ENCODE measurements at places on chromosomes 12 and 14.

DNA sequence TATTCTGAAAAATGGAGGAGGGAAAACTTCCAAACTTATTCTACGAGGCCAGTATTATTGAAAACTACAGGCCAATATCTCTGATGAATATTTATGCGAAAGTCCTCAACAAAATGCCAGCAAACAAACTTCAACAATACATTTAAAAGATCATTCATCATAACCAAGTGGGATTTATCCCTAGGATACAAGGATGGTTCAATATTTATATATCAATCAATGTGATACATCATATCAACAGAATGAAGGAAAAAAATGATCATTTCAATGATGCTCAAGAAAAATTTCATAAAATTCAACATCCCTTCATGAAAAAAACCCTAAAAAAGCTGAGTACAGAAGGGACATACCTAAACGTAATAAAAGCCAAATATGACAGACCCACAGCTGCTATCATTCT, 45.9 kb upstream of the LMNTD1 start:
- DNase-seq: no peak

- peak; percentile 75 for DNase-seq
Measured at GRCh38 chr14:100979780-100980179, 76.3 kb upstream of the RTL1 start.

- no peak for DNase-seq
Measured at GRCh38 chr14:99128185-99128584, 143.8 kb downstream of the BCL11B start.

DNA sequence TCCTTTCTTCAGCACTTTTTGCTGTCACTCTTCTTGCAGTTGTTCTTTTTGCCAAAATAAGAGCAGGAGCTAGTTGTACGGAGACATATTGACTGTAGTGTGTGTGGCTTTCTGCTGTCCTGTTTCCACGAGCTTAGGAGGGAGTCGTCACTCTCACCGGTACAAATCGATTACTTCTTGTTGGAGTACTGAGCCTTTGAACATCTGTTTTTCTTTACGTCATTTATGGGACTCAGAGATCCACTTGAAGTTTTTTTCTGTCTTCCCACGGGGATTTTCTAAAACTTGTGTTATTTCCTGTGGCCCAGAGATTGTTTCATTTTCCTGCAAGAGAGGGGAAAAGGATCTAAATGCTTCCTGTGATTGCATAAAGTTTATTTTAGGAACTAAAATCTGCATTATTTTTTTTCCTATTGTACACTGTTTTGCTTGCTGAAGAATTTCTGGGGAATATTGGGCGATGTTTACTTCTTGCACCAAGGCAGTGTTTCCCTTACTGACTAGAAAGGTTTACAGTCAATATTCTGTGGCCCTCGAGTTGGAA, 199.8 kb upstream of the ARHGAP5 start:
- DNase-seq: no peak

GRCh38 chr12:95922231-95922630, 20.2 kb downstream of the CCDC38 start:
- DNase-seq: peak; percentile 27

GRCh38 chr14:68713782-68714181, 79.1 kb downstream of the ZFP36L1 start:
- DNase-seq: no peak

- DNase-seq: peak; percentile 37
Measured at GRCh38 chr14:73567951-73568885, 795 bp upstream of the ACOT2 start.

DNA sequence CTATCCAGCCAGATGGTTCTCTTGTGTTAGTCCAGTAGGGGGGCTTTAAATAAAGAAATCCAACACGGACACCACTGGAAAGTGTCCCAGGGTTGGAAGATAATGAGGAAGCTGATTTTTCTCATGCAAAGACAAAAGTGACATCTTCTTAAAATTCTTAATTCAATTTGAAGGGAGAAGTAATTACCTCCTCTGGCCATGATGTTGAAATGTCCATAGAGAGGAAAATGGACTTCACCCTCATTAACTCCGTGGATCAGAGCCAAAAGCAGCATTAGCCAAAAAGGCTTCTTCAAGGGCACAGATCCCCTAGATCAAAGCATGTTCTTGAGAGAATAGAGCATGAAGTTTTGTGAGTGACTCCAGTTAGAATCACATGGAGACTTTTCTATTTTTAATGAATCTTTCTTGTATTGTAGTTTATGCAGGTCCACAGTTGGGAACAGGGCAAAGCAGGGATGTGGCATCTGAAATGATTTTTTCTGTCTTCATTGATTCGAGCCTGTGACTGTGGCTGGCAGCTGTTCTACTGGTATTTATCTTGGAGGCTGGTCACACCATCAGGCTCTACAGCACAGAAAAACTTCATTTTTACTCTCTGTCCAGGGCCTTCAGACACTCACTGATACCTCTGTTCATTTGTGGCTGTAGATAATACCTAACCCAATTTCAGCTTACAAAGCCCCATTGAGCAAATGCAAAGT, 1002.5 kb downstream of the AACS start:
- no peak for DNase-seq

DNA sequence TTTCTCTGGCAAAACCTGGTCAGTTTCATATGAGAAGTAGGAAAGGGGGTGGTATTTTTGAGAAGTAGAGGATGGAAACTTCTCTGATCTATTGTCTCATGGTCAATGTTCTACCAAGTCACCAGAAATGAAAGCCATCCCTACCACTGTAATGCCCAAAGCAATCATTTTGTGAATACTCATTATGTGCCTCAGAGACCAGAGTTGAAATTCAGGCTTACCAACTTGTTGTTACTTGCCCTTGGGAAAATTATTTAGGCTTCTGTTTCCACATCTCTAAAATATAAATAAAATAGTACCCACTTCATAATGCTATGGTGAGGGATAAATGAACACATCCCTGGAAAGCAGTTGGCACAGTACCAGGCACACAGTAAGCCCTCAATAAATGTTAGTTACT, 723.7 kb upstream of the TBX3 start:
- DNase-seq: no peak

- DNase-seq: no peak
Measured at GRCh38 chr14:87935886-87936285, 57.1 kb downstream of the GALC start.

DNA sequence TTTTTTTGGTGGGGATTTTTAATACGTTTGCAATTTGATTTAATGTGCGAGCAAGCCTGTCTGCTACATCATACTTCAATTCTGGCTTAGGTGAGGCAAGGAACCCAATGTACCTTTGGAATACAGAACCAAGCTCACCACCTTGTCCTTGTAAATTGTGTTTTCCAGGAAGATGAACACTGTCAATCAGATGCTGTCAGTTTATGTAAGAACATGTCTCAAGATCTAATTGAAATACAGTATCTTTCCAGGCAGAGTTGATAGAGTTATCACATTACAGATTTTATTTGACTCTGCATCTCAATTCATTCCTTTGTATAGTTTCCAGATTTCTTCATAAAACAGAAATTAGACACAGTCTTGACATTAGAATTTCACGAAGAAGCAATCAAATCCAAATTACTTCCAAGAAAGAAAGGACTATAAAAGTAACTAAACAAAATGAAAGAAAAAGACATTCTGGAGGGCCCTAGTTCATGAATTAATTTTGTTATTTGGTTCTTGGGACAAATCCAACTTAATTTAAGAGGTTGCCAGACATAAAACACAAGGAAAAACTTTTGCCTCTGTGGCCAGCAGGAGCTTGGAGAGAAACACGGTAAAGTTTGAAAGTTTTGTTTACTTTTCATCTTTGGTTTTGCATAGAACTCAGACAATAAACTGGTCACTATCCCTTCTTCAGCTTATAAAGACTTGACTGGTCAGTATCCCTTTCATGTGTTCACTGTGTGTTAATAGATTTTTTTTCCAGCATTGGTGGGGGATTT, 16.4 kb upstream of the MED13L start:
- DNase-seq: no peak

DNA sequence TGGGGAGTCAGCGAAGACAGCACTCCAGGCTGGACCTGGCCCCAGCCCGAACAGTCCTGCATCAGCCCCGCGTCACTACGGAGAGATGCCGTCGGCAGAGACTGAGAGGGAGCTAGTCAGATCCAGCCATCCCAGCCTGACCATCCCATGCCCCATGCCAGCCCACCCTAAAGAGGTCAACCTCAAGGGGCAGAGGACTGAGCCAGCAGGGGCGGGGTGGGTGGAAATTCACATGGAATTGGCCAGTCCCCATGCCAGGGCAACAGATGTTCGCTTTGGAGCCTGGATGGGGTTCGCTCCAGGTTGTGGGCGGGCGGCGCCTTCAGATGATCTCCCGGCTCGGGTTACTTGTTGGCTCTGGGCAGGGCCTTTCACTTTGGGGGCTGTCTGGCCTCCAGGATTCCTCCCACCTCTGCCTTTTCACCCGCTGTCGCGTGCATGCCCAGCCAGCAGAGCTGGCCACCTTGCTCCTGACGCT, 154.3 kb downstream of the TSPAN9 start:
- DNase-seq: no peak

- DNase-seq: no peak
Measured at GRCh38 chr14:44981198-44981597, 19.2 kb downstream of the TOGARAM1 start.

GRCh38 chr14:60651796-60652673, 2.8 kb upstream of the SIX1 start:
- no peak for DNase-seq

- peak; percentile 11 for DNase-seq
Measured at GRCh38 chr12:95231190-95231589, 13.6 kb downstream of the VEZT start.

DNA sequence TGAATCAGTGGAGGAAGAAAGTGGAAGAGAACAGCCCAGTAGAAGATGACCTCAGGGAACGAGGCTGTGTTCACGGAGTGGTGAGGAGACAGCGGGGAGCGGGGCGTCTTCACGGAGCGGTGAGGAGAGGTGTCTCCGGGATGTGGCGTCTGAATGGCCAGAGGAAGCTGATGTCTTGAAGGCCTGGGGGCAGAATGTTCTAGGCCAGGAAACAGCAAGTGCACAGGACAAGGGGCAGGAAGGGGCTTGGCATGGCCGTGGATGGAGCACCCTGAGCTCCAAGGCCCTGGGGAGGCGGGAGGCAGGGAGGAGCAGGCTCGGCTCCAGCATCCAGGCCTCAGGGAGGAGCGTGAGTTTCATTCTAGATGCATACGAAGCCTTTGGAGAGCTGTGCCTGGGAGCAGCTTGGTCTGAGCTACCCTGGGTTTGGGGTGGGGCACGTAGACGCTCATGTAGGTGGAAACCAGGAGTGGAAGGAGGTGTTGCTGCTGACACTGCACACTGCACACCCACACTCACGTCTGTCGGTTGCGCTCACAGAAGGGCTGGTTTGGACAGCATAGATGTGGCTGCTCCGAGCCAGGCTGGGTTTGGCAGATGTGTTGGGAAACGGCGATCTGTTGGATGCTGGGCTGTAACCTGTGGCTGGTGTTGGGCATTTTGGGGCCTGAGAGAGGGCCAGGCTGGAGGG, 131.6 kb downstream of the ADGRD1 start:
- DNase-seq: no peak

- no peak for DNase-seq
Measured at GRCh38 chr14:102821252-102821651, 44.0 kb downstream of the TRAF3 start.

DNA sequence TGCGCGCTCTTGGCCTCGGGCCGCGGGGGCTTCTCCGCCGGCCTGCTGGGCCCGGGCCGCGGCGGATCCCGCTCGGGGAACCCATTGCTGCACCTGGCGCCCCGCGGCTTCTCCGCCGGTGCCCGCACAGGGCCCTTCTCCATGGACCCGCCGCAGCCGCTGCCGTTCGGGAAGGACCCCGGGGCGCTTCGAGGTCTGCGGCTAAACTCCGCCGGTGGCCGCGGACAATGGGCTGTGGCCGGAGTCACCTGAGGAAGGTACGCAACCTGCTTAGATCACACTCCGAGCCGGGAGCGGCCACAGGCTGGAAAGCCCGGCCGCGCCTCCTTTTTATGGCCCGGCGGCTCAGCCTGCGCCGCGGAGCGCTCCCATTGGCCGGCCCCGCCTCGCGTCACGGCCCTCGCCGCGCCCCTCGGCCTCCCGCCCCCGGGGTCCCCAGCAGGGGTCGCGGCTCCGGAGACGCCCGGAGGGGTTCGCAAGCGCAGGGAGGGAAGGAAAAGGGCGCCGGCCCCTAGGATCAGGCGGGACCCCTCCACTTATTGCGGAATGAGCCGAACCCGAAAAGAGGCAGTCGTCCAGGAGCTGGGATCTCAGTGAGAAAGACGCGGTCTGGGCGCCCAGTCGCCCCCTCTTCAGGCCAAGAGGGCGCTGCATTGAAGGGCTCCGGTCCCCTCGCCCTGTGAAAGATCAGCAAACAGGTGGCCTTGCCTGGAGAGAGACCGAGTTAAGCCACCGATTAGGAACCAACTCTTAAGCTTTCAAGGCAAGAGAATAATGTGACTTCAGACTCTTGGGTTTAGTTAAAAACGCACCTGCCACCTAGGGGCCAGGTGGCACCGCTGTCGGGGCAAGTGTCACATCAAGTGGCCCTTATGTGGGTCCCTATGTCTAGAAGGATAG, at the start of gene GCH1:
GCH1 (minus strand) TSS at position 306 of the 900 bp plus-strand sequence; CDS start at position 143, 163 bp downstream.
- peak; percentile 70 for DNase-seq

DNA sequence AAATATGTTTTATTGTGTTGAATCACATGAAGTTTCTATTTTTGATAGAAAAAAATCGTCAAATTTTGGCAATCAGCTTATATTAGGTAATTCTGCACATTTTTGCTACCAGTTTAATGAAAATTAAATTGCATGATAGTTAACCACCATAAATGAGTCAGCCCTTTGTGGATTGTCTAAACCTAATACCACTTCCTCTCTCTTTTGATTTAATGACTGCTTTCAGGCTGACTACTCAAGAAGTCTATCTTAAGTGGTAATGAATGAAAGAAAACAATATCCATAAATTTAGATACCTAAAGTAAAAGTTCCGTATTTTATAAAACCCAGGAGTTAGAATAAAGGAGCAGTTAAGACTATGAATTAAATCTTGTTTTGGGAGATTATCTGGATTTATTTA, 450.5 kb downstream of the TMEM117 start:
- DNase-seq: peak; percentile 2

DNA sequence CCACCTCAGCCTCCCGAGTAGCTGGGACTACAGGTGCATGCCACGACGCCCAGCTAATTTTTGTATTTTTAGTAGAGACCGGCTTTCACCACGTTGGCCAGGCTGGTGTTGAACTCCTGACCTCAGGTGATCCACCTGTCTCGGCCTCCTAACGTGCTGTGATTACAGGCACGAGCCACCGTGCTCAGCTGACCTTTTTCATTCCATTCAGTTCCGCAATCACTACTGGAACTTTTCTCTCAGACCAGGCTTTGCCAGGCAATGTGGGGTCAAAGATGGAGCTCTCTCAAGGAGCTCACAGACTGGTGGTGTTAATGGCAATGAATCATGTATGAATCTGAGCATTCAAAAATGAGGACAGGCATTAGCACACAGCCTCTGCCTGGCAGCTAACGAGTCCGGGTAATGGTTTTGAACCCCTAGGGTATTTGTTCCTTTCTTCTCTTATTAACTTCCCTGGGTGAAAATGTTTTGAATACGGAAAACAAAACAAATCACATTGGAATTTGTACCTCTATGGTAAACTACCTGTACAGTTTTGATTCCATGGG, 9.4 kb upstream of the TCHP start:
- DNase-seq: no peak

DNA sequence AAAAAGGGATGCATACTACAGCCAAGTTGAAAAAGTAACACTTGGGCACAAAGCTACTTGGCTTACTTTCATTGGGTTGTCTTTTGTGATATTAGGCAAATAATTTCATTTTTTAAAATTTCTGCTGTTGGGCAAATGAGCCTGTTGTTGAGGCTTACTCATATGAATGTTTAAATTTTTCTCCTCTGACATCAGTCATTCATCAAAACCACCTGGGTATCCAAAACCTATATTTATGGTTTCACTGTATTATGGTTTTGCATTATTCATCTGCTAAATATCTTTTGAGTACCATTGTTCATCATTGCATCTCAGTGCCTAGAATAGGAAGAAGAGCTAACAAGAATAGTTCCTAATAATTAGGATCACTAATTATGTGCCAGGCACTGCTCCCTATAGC, 28.1 kb downstream of the DYRK2 start:
- peak; percentile 31 for DNase-seq

Data from EL (cell line).